ENCODE measurements at places on chromosomes 1 and 21.
A peak's percentile ranks its signal among the peaks of the same experiment; 100 is the strongest.

GRCh38 chr1:236799001-236799400 is 3.9 kb downstream of the MTR start:
- DNase-seq, result no peak

GRCh38 chr21:41147979-41148355 is 20.0 kb upstream of the BACE2 start:
- DNase-seq, result no peak

DNA sequence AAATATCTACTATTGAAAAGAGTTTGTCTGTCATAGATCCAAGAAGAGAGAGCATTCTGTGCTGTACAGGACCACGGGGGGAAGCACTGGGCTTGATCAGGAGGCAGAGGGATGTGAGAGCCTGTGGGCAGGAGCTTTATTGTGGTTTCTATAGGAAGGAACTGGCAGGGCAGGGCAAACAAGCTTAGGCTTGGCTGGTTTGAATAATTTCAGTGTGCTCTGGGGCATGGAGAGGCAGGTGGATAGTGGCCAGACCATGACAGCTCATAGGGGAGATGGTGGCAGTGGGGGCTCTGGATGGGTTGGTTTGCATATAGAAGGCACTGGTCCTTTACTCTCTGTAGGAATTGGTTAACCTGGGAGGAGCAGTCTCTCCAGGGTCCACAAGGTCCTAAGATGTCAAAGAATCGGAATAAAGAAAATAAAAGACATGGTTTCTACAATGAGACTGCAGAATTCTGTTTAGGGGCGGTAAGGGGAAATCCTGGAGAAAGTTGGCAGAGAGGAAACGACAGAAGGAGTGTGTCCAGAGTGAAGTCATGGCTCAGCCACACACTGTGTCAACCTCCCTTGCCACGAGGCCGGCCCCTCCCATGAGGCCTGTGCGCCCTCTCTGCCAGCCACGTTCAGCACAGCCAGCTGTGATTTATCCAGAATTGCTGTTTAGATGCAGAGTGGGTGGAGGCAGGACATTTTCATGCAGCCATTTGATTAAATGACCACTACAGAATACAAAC is 81.7 kb upstream of the PGBD5 start:
- DNase-seq, result peak; percentile 15

GRCh38 chr1:1398677-1399186 is 403 bp downstream of the CCNL2 start:
- DNase-seq, result no peak

GRCh38 chr1:204873176-204873575 is 2.5 kb downstream of the NFASC start:
- DNase-seq, result no peak

DNA sequence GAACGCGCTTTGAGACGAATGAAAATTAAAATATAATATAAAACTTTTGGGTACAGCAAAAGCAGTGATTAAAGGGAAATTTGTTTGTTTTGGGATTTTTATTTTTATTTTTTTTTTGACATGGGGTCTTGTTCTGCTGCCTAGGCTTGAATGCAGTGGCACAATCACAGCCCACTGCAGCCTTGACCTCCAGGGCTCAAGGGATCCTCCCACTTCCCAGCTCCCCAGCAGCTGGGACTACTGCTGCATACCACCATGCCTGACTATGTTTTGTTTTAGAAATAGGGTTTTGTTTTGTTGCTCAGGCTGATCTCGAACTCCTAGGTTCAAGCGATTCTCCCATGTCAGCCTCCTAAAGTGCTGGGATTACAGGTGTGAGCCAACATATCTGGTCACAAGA is 30.3 kb downstream of the USP24 start:
- no peak for DNase-seq

GRCh38 chr1:192933744-192934143 is 124.9 kb downstream of the RGS2 start:
- DNase-seq, result no peak

- no peak for DNase-seq
Measured at GRCh38 chr1:41293779-41294178, 51.7 kb upstream of the SCMH1 start.

DNA sequence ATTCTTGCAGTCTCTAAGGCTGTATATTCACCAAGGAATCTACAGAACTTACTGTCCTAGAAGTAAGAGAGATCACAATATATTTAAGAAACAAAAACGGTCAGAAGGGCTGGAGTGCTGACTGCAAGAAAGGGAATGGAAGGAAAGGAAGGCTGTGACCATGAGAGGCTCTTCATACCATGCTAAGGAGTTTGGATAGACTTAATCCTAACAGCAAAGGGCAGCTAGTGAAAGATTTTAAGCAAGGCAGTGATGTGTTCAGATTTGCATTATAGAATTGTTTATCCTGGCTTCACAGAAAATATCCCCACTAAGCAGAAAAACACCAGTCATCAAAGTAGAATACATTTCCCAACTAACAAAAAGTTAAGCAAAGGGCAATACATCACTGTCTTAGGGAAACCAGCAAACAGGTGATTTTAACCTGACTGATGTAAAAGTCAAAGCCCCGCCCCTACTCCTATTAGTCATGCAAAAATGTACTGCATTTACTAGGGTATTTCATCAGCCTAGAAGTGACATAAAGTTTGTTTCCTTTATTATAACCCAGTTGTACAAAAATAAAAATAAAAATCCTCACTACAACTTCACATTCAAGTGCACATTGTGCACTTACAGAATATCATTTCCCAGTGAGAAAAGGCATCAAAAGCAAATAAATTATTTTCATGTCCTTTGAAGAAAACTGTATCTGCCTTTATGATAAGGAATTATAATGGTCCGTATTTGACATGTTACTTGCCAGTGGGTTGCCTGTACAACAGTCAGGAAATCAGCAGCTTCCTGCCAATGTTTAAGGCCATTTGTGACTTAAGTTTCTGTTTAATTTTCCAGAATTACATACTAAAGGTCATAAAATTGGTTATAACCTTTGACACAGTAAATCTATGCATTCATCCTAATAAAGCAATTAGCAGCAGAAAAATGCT is 17.2 kb downstream of the JAK1 start:
- no peak for DNase-seq

Data from ELF-1 (cell line).